Stimulated activated CD4-positive, alpha-beta T cell treated with anti-CD3 and anti-CD28 coated beads, TNF-alpha, amount 100 ng/mL, for 24 hours (primary cell): ENCODE measurements at places on chromosomes 4 and X.

DNA sequence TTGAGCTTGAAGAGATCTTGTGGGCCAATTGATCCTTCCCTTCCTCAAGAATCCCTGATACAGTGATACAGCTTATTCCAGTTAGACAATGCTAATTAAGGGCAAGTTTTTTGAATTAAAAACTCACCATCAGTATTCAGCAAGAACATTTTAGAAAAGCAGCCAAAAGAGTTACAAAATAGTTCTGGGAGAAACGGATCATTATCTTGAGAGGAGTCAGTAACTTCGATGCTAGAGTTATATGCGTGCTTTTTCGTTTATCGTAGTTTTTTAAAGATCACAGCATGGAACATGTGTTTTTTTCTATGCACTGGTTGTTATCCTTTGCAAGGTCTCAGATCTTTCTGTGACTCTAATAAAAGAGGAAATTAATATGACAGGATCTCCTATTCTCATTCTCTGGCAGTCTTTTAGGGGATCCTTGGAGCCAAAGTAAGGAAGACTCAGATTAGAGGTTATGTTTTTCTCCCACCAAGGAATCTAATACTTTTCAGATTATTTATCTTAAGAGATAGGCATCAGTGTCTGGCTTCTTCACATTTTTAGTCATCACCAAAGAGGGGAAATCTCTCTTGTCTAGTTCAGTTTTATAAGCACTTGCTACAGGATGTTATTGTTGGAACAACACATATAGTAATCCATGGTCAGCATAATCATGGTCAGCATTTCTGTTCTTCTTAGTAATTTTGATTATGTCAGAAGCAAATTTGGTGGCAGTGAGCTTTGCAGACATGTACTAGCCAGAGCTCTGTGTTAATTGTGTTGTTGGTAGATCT is 109.7 kb downstream of the PDLIM5 start:
- no peak for DNase-seq

- no peak for DNase-seq
These were observed 832.4 kb downstream of the PCDH18 start for GRCh38 chr4:136699905-136700304.

DNA sequence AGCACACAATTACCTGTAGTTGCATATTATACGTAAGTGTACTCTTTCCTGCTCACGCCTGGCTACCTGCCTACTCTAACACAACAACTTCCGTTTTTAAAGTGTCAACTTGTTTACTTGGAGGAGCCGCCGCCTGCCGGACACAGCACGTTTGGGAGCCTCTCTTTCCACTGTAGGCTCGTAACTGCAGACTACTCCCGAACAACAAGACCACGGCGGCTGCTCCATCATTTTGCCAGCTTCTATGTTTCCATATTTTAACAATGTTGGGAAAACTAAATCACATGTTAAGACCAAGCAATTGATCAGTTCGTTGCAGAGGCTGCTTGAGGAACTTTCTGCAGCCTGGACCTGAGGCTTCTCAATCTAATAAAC is 841 bp downstream of the MTNR1A start:
- DNase-seq = no peak

DNA sequence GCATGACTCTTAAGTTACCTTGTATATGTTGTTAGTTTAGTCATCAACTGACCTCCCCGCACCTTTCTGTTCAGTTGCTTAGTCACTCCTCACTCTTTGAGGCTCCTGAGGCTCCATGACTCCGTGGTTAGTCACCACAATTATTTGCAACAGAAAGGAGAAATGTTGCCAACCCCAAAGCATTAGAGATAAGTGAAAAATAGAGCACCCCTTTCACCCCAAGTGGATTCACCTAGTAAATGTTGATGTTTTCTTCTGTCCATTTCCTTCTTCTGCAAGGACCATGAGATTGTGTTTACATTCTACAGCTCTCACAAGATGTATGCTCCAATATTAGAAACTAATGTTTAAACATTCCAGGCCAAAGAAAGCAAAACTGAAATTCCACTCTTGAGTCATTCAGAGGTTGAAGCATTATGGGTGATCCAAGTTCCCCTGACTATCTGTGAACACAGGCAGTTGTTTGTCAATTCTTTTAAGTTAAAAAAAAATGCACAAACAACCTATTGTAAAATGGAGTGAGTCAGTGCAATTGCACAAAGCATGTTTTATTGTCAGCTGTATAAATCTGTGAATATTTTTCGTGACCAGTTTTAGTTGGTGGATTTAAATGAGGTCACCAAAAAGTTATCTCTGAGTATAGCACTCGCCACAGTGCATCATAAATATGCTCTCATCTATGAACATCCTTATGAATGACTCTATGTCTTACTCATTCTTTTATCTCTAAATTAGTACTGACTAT is 552.4 kb upstream of the MAGEB2 start:
- no peak for DNase-seq

DNA sequence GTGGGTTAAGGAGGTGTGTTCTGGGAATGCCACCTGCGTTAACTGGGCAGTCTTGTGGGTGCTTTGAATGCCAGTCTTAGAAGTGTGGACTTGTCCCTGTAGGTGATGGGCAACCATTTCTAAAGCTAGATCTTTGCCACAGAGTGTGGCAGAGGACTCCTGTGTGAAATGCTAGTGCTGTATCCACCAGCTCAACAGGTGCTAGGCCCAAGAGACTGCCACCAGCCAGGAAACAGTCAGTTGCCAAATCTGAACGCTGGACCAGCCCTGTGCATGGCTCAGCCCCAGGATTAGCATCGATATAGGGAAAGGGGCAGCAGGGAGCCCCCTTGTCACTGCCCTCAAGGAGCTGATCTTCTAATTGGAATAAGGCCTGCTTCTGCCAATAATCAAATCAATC is 35.3 kb downstream of the STARD8 start:
- no peak for DNase-seq

DNA sequence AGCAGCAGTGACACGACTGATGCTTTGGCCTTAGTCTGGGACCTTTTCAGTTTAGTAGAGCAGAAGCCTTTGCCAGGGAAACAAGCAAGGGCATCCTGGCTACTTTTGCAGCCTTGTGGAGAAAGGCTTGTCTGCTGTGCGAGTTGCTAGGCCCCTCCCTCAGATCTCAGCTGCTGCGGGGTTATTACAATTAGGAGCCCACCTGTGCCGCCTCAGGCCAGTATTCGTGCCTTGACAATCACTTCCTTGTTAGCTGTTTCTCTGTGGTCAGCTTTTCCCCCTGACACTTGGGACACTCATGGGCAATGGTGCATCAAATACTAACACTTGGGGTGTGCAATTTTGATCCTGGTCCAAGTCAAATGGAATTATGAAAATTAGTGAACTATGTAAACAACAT is 67.9 kb downstream of the SH2D1A start:
- no peak for DNase-seq

- no peak for DNase-seq
These were observed 62.2 kb upstream of the FRMPD4 start for GRCh38 chrX:12076046-12076445.

DNA sequence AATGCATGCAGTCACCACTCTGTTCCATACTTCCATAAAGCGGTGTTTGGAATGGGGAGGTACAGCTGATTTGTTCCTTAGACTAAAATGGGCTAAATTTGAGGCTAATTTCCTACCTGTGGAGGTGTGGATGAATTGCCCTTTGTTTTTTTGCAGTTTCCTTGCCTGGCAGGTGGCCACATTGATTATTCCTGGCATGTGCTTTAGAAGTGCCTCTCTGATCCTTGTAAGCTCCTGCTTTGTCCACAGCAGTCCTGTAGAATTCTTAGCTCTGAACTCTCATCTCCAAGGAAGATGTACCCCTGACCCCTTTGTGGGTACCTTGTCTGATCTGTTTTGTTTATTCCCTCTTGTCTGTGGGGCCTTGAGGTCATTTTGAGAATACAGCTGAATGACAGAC is 136.8 kb downstream of the ADGRL3 start:
- DNase-seq = no peak

DNA sequence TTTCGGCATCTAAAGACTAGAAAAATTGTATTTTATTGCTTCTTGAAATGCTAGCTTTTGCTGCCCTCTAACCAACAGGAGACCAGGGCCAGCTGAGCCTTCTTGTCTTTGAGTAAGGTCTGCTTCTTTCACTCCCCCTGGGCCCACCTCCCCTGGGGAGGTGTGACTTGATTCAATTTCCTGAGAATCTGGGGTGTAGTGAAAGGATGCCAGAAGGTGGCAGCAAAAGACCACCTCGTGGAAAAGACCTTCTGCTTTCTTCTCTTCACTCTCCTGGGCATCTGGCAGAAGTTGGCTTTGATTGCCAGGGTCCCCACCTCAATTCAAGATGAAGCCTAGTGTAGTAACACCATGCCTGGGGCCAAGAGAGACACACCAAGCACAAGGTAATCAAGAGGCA is 96.5 kb upstream of the MAOA start:
- DNase-seq = no peak

GRCh38 chrX:132668178-132668577 is 179.3 kb upstream of the MBNL3 start:
- no peak for DNase-seq

DNA sequence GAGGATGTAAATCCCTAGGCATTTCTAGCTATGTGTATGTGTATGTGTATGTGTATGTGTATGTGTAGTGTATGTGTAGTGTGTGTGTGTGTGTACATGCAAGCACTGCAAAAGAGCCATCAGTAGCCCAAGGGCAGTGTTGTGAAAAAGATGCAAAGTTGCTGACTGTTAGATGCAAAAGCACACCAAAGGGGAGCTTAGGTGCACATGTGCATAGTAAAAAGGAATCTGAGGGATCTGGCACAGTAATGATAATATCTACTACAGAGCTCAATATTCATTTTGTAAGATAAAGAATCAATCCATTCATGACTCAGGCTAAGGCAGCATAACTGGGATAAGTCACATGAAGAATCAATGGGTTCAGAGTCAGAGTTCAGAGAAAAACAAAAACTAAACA is 80.2 kb downstream of the TMEM47 start:
- no peak for DNase-seq

DNA sequence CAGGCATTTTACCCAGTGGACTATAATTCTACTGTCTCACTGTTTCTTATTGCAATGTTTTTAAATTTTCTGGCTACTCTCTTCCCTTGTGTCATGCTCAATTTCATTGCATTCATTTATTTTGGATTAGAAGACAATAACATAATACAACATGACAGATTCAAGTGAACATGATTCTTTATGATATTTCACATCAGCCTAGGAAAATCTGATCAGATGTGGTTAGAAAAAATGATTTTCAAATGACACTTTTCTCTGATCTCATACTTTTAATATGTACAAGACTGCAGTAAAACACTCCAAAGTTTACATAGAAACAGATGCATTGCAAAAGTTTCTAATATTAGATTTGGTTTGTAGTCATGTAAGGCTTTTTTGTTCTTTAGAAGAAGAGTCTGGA is 586.0 kb downstream of the ACTRT1 start:
- no peak for DNase-seq

GRCh38 chr4:154076921-154077320 is 288.0 kb upstream of the SFRP2 start:
- DNase-seq = no peak

- DNase-seq = no peak
These were observed 46.7 kb downstream of the C4orf46 start for GRCh38 chr4:158624889-158625478.

GRCh38 chr4:105102016-105102415 is 44.7 kb upstream of the TET2 start:
- no peak for DNase-seq

DNA sequence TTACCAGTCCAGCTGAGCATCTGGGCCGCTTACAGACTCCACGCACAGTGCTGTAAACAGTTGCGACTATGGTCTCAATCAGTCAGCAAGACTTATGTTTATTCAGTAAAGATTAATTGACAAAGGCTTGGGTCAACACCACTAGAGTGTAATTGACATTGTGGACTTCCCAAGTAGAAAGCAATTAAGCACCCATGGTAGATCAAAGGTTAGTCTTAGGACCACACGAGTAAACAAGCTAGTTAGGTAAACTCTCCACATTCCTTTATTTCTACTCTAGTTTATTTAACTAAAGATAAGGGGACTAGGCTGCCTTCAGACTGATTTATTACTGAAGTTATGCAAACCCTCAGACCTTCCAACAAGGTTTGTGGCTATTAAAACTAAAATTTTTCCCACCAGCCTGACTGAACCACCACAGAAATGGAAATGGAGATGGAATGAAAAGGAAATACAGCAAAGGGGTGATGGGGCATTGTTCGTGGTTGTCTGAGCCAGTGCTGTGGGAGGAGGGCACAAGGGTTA is 44.2 kb downstream of the MTHFD2L start:
- DNase-seq = no peak

GRCh38 chrX:152154050-152154449 is 15.7 kb upstream of the MAGEA10 start:
- no peak for DNase-seq

- DNase-seq = no peak
These were observed 31.7 kb upstream of the INTU start for GRCh38 chr4:127601029-127601428.

GRCh38 chrX:153380691-153381090 is 20.5 kb downstream of the PNMA6E start:
- DNase-seq = no peak

DNA sequence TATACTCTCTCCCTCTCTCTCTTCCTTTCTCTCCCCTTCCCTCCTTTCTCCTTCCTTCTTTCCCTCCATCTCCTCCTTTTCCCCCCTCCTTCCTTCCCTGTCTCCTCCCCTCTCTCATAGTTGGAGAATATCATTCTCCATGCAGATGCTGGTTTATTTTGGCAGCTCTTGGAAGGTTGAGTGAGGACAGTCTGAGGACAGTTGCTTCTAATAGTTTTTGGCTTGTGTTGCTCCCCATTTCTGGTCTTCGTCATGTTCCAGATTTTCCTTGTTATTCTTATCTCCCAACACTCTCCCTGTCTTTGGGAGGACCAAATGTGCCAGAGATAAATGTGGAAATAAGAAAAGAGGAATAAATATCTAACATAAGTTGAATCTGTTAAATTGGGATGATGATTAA is 263.0 kb downstream of the FRMPD4 start:
- no peak for DNase-seq

- no peak for DNase-seq
These were observed 55.2 kb downstream of the ARHGEF6 start for GRCh38 chrX:136725441-136726104.

DNA sequence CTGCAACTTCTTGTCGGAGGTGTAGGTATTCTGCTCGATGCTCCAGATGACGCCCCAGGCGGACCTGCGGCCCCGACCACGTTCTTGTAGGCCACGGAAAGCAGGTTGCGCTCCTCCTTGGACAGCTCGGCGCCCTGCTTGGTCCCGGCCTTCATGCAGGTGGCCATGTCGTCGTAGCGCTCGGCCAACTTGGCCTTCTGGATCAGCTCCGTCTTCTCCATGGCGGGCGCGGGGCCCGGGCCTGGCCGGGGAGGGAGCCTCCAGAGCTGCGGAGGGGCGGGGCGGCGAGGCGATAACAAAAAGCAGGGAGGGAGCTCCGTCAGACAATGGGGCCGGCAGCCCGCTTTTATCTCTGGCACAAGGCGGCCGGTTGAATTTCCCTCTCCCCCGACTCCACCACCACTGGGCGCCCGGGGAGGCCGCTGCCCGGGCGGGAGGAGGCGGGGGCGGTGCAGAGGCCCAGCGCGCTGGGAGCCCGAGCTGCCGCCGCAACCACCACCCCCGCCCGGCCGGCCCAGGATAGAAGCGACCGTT is 28.3 kb upstream of the DRP2 start:
- DNase-seq = no peak

GRCh38 chr4:180973894-180974293 is 1269.3 kb upstream of the TENM3 start:
- DNase-seq = no peak

- DNase-seq = no peak
These were observed 2.7 kb downstream of the ARHGEF6 start for GRCh38 chrX:136778020-136778419.
